ENCODE measurements at places on chromosomes 5 and 9. TPM values are rescaled to one million over a fixed set of nuclear protein-coding genes. Genes with fewer than 3 reads are reported as not detected.

The TAF1L gene
- total RNA-seq = not detected

DNA sequence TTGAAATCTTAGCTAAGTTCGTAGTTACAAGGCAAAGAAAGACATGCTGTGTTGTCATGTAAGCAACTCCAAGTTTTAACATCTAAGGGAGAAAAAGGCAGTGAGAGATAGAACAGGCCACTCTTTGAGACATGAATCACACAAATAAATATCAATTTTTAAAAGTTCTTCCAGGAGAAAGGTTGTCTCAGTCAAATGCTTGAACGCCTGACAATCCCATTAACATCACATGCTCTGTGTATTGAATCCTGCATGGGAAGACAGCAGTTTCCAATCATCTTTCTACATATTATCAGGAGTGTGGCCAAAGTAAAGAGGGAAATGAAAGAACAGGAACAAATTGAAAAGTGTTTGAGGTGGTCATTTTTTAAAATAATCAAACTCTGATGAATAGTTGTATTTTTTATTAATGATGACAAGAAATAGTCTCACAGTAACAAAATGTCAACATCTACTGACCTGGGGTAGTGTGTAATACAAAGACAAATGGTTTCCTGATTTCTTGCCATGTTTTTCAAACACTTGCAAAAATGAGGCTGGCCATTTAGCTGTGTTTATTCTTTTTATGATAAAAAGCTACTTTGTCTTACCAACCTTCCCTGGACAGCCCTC, 6.4 kb upstream of the C6 start:
- peak; percentile 8 for DNase-seq

DNA sequence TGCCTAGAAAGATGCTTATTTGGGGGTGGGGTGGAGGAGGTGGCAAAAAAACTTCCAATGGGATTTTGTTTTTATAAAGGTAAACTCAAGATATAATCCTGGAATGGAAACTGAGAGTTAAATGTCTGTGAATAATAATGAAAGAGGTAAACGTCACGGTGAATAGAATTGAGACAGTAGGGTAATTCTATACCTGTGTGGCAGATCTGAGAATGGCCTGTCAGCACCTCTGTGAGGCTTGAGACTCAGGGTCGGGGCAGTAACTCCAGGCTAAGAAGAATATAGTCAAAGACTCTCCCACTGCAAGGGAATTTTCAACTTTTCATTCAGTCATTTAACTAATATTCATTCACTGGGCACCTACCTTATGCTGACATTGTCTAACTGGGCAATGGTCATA, 581.2 kb upstream of the ZNF608 start:
- DNase-seq = no peak

- no peak for DNase-seq
Measured at GRCh38 chr9:112145886-112146285, 29.2 kb downstream of the SUSD1 start.

DNA sequence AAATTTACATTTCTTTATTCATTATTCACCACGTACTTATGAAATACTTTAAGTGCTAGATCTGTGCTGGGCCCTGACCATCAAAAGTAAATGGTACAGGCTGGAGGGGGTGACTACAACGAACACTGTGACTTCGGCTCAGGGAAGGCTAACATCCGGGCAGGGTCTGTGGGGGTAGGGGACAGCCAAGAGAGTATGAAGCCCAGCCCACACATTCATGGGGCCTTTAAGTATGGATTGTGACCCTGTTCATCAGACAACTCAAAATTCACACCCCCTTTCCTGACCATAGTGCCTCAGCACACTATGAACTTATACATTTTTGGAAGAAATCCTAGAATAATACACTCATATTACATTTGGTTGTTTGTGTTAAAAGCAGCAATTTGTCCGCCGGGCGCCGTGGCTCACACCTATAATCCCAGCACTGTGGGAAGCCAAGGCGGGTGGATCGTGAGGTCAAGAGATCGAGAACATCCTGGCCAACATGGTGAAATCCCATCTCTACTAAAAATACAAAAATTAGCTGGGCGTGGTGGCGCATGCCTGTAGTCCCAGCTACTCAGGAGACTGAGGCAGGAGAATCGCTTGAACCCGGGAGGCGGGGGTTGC, 33.3 kb downstream of the MORN5 start:
- DNase-seq = no peak

DNA sequence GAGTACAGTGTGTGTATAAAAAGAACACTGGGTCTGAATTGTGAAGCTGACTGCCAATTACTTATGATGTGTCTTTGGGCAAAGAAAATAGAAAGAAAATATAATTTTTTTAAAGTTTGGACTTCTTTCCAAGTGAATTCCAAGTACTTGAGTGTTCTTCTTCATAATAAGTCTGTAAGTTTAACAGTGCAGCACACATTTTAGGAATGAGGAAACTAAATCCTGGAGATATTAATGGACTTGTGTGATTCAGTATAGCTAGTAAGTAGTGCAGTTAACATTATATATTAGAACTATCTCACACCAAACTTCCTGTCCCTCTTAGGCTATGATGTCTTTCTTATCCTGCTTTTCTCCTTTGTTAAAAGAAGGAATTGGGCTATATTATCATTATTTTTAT, 1953.8 kb downstream of the MAT2B start:
- no peak for DNase-seq

- DNase-seq = no peak
Measured at GRCh38 chr5:25701936-25702335, 1057.2 kb upstream of the CDH10 start.

GRCh38 chr5:61280761-61281427, 51.2 kb upstream of the ZSWIM6 start:
- no peak for DNase-seq

Measured in left lung (tissue), 14 donors.